ENCODE measurements at places on chromosomes 7 and 10.

DNA sequence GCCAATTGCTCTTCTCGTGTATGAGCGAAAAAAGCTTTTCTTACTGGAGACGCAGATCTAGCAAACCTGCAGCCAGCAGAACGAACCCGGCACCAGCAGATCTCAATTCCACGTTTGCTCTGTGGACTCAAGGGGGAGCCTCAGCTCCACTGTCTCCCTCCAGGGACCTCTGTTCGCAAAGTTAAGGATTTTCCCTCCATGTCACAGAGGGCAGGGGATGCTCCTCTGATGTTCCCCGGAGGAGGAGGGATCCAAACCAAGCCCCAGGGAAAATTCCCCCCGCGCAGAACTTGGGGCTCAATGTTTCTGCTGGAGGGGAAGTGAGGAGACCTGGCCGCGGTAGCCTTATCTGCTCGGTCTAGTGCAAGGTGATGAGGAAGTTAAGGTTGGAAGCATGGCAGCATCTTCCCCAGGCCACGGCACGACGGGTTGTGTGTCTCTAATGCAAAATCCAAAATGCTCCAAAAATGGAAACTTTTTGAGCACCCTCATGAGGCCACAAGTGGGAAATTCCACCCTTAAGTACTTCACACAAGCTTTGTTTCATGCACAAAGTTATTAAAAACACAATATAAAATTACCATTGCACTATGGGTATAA, 9.0 kb downstream of the IQCE start:
- DNase-seq, result no peak

DNA sequence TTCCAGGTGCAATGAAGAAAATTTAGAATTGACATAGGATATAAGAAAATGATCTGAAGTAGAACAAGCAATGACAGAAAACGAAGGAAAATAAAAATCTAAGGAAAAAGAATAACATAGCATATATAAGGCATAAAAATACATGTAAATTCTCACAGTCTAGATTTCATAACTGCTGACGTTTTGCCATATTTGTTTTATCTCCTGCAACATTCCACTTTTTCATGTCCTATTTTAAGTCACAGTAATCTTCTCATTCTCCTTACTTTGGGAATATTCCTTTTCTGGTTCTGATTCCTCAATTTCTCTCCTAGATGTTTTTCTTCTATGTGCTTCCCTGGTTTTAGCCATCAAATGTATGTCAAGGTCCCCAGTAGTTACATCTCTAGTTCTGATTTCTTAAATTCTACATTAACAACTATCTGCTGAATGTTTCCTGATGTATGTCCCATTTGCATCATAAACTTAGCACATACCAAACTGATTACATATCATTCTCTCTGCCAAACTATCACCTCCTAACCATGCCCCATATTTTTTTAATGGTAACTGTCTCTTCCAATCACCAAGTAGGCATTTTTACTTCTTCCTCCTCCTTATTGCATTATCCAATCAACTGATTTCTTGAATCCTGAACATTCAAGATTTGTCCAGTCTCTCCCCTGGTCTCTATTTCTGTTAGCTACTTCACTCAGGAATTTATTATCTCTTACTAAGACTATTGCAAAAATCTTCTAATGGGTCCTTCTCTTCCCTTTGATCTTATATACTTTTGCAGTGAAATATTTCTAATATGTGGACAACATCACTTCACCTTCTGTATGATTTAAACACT, 171.3 kb downstream of the DNAJC1 start:
- DNase-seq, result no peak

DNA sequence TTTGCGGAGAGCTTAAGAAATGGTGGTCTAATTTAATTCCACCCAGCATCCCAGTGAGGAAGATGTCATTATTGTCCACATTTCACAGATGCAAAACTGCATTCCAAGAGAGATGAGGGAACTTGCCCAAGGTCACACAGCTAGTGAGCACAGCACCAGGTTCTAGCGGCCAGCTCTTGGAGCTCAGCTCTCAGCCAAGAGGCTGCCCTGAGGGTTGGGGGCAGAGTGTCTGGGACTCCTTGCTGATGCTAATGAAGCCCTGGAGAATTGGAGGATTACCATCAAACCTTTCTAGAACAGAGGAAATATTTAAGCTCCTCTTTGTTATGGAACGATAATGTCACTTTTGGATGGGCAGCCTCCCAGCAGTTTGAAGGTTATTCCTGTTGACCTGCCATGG, 48.0 kb downstream of the PLPP4 start:
- no peak for DNase-seq

GRCh38 chr10:73979141-73979808, 18.6 kb upstream of the VCL start:
- DNase-seq, result no peak

GRCh38 chr10:48404646-48405045, 98.2 kb downstream of the MAPK8 start:
- no peak for DNase-seq

- no peak for DNase-seq
Measured at GRCh38 chr7:120997882-120998474, 9.5 kb downstream of the CPED1 start.

- DNase-seq, result no peak
Measured at GRCh38 chr7:2966466-2967078, 77.1 kb downstream of the CARD11 start.

DNA sequence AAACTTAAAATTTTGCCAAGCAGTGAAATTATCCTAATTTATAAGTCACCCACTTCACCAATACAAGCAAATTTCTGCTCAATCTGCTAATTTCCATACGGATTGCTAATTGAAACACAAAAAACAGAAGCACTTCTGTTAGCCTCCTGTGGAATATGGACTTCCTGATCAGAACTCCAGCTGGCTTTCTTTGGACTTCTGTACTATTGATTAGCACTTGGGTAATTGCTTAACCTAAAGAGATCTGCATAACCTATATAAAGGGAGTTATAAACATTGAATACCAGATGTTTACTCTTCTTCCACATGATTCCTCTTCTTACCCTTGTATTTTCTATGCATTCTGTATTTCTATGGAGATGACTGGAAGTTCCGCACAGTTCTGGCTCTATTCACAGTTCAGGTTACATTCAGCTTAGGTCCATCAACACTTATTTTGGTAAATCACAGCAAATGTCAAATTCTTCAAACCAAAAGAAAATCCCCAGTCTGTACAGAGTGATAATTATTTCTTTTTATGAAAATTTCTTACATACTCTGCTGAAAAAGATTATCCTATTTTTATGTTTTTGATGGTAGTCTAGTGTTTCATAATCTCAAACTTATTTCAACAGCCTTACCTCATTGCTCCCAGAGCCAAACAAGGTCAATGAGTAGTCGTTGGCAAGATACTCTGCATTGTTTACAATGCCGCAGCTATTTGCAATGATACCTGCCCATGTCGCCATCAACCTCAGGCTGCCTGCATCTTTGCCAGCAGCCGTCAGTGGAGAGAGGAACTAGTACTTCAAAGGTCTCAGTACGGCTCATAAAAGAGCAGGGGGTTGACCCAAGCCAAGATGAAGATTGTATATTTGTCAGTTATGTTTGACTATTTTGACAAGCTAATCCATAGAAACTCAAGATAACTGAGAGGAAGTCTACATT, 225.6 kb downstream of the AHR start:
- no peak for DNase-seq

GRCh38 chr7:88226886-88227516, 7.2 kb upstream of the SRI start:
- no peak for DNase-seq

DNA sequence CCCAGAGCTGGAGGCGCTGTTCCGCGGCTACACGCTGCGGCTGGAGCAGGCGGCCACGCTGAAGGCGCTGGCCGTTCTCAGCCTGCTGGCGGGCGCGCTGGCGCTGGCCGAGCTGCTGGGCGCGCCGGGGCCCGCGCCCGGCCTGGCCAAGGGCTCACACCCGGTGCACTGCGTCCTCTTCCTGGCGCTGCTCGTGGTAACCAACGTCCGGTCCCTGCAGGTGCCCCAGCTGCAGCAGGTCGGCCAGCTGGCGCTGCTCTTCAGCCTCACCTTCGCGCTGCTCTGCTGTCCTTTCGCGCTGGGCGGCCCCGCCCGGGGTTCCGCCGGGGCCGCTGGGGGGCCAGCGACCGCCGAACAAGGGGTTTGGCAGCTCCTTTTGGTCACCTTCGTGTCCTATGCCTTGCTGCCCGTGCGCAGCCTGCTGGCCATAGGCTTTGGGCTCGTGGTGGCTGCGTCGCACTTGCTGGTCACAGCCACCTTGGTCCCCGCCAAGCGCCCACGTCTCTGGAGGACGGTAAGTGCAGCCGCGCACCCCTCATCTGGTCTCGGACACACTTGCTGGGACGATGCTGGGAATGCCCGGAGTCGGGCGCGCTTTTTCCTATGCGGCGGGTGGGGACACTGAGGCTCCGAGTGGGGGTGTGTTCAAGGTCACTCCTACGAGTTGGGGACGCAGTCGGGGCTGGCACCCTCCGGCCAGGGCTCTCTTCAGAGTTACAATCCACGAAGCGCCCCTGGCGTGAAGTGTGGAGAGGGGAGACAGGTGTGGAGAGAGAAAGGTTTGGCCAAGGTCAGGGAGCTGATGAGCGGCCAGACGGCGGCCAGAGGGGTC, 717 bp downstream of the ADCY1 start:
- DNase-seq, result no peak

DNA sequence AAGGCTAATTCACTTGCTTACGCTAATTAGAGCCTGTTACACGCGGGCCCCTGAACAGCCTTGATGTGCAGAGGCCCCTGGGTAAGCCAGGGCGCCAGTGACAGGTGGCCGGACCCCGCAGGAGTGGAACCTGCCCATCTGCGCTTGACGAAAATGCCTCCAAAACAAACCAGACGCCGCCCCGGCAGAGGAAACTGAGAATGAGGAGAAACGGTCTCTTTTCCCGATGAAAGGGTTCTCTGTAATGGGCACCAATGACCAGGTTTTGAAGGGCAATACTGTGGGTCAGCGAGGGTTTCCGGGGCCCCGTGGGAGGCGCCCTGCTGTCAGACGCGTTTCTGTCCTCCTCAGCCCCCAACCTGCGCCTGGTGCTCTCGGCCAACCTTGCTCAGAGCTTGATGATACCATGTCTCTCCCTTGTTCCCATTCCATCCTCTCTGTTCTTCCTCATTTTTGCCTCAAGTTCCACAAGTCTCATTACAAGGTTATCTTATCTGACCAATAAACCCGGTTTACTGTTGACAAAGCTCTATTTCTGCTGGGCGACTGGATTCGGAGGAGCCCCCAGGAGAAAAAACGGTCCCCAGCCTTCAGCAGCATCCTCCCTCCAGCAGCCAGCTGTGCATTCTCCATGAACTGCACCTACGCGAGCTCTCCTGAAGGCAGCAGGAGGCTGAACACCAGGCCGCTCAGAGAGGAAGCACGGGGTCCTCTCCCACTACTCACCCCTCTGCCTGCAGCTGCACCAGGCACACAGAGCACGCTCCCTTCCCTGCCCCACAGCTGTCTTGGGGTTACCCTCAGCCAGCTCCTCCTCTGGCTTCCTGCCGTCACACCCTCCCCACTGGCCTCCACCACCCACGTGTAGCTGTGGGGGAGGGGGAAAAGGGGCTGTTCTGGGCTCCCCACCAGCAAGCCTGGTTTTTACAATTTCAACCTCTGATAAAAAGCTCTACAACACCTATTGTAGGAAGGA, 202.0 kb downstream of the MAD1L1 start:
- no peak for DNase-seq

- DNase-seq, result peak; percentile 19
Measured at GRCh38 chr10:100653957-100654781, 91.2 kb upstream of the PAX2 start.

- DNase-seq, result no peak
Measured at GRCh38 chr7:20503278-20503950, 112.1 kb upstream of the ABCB5 start.

DNA sequence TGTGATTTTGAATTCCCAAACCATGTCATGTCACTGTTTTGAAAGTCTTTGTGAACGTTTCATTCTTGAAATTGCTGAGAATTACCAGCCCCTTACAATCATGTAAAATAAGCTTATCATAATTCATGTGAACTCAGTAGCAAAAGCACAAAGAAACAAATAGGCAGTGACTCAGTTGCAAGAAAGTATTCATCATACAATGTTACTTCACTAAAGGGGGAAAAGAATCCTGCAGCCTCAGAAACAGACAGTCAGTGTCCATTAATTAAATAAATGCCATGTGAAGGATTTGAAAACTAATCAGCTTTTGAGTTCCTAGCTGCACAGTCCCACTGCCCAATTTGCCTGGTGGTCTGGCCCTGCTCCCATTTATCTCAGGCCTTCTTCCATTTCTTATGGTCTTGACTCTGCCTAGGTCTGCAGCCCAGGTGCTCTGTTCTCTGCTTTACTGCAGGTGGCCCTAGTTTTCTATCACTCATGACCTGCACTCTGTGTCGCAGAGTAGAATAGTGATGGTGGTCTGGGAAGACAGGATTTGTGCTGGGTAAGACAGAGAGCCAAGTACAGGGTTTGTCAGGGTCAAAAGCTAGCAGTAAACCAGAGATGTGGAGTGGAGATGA, 99.7 kb downstream of the PLCE1 start:
- no peak for DNase-seq

DNA sequence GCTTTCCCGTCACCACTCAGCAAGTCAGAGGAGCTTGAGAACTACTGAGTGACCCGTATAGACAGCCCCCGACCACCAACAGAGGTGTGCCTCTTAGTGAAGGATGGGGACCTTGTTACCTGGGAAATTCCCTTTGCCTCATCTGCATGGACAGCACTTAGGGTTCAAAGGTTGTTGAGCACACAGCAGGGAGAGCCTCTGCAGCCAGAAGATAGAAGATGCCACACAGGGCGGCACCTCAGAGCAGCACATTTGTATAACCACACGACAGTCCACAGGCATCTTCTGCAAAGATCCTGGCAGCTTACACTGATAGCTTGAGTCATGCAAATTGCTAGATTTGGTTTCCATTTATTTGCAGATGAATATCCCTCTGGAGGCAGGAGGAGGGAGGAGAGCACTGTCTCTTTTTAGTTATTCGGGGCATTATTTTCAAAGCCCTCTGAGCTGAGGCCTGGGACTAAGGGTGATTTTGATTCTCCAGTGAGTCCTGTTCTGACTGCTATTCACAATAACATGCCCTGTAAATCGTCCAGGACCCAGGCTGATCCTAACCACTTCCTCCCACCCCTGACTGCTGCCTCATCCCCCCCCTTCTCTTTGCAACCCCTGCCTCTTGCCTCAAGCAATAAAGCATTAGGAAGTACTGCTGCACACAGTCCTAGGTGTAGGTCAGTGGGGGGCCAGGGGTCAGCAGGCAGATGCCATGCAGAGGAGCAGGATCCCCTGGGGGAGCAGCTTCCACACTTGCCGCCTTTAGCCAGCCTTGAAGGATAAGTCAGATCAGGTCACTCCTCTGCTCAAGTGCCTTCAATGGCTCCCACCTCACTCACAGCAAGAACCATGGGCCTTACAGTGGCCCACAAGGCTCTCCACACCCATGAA, 24.6 kb upstream of the INMT start:
- DNase-seq, result peak; percentile 43
